ENCODE measurements at places on chromosomes 7 and 10.

GRCh38 chr10:132255489-132256344, 52.0 kb downstream of the STK32C start:
- no peak for DNase-seq

- DNase-seq: no peak
These were observed 26.7 kb downstream of the ELAPOR2 start for GRCh38 chr7:87032604-87033339.

- DNase-seq: no peak
These were observed 89.2 kb upstream of the FGL2 start for GRCh38 chr7:77288676-77289320.

GRCh38 chr10:96457341-96457740, 56.4 kb downstream of the TLL2 start:
- no peak for DNase-seq

GRCh38 chr7:107744345-107744750, 406 bp downstream of the CBLL1 start:
- no peak for DNase-seq

DNA sequence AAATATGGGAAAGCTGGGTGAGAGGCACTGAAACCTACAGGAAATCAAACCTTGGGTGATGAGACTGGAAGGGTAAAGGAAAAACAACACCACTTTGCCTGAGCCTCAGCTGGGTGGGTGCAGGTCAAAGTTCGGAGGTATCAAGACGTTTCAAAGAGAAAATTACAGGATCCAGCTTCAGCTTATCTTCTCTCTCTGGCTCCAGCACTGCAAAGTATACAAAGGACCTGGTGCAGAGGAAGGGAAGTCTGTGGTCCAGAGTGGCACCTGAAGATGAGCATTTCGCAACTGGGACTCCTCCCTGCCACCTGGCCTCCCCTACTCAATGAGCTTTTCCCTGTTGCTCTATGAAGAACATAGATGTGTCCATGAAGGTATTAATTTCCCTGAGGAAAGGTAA, 6.4 kb upstream of the FXYD4 start:
- no peak for DNase-seq

- no peak for DNase-seq
These were observed 2.6 kb downstream of the MRPL43 start for GRCh38 chr10:100984672-100985177.

- no peak for DNase-seq
These were observed 798.3 kb downstream of the NXPH1 start for GRCh38 chr7:9231630-9232121.

- no peak for DNase-seq
These were observed 34.6 kb upstream of the HSPA12A start for GRCh38 chr10:116777006-116777405.

GRCh38 chr7:35992436-35992835, 160.6 kb upstream of the EEPD1 start:
- DNase-seq: no peak

DNA sequence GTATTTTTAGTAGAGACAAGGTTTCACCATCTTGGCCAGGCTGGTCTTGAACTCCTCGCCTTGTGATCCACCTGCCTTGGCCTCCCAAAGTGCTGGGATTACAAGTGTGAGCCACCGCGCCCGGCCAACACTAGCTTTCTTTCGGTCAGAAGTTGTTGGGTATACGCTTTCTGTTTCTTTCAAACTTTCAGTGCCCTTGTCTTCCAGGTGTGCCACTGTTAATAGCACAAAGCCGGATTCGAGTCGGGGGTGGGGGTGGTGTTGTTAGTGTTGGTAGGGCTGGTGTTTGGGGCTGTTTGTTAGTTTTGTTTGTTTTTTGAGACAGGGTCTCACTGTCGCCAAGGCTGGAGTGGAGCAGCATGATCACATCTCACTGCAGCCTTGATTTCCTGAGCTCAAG, 33.8 kb upstream of the NANOS1 start:
- no peak for DNase-seq

GRCh38 chr7:33196221-33196620, 66.9 kb downstream of the BBS9 start:
- no peak for DNase-seq

DNA sequence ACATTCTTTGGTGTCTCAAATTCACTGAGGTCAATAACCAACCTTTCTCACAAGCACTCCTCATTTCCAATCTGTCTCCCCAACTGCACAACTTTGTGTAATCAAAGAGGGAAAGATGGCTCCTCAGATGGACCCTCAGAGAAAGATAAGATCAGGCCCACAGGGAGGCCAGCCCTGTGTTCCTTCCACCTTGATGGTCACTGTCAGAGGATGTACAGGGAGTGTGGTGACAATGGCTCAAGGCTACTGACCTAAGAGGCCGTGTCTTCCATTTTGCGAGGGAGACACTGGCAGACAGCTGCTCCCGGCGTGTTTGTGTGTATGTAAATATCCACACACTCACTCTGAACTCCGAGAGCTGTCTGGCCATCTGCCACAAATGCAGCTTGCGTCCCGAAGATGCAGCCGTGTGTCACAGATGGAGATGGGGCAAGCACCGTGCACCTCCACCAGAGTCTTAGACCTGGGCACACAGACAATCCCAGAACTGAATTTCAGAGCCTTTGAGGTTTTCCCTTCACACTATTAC, 712.1 kb upstream of the NRP1 start:
- DNase-seq: no peak

GRCh38 chr10:33134011-33134751, 176.2 kb upstream of the ITGB1 start:
- DNase-seq: peak; percentile 47

GRCh38 chr7:30019960-30020359, 6.5 kb downstream of the FKBP14 start:
- no peak for DNase-seq

DNA sequence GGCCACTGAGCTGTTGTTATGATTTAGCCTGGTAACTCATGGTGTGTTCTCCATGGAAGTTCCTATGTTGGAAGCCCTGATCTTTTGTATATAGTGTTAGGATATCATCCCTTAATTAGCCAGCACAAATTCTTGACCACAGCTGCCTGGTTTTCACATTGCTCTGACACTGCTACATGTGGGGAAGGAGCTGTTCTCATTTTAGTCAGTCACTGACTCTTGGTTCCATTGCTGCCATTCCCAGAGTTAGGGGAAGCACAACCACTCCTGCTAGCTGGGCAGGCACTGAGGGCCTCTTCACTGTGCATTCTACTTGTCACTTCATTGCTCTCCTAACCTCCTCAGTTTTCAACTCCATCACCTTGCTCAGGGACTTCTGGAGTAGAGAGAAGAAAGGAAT, 98.4 kb upstream of the GJD4 start:
- DNase-seq: no peak

DNA sequence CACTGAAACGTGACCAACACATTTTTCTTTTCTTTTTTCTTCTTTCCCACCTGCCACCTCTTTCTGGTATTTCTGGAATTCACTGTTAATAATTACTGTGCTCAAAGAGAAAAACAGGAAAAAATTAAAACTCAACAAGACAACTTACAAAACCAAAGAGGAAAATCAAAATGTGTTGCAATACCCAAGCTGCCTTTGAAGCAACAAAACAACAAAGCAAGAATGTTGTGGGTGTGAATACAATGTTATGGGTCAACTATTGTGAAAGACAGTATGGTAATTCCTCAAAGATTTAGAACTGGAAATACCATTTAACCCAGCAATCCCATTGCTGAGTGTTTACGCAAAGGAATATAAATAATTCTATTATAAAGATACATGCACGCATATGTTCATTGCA, 415.1 kb downstream of the GFRA1 start:
- no peak for DNase-seq

GRCh38 chr7:101581891-101582290, 47.2 kb downstream of the MYL10 start:
- DNase-seq: no peak

- DNase-seq: no peak
These were observed 87.8 kb downstream of the TBXAS1 start for GRCh38 chr7:139916717-139917395.

DNA sequence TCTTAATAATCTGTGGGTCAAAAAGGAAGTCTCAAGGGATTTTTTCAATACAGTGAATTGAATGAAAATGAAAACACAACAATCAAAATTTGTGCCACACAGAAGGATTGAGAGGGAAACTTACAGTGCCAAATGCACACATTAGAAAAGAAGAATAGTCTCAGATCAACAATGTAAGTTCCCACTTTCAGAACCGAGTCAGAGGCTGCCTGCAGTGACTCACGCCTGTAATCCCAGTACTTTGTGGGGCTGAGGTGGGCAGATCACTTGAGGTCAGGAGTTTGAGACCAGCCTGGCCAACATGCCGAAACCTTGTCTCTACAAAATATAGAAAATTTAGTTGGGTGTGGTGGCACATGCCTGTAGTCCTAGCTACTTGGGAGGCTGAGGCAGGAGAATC, 12.5 kb upstream of the KEL start:
- DNase-seq: no peak

GRCh38 chr7:129576138-129576537, 35.4 kb upstream of the NRF1 start:
- no peak for DNase-seq

- no peak for DNase-seq
These were observed 143.8 kb upstream of the PCLO start for GRCh38 chr7:83306502-83306901.

DNA sequence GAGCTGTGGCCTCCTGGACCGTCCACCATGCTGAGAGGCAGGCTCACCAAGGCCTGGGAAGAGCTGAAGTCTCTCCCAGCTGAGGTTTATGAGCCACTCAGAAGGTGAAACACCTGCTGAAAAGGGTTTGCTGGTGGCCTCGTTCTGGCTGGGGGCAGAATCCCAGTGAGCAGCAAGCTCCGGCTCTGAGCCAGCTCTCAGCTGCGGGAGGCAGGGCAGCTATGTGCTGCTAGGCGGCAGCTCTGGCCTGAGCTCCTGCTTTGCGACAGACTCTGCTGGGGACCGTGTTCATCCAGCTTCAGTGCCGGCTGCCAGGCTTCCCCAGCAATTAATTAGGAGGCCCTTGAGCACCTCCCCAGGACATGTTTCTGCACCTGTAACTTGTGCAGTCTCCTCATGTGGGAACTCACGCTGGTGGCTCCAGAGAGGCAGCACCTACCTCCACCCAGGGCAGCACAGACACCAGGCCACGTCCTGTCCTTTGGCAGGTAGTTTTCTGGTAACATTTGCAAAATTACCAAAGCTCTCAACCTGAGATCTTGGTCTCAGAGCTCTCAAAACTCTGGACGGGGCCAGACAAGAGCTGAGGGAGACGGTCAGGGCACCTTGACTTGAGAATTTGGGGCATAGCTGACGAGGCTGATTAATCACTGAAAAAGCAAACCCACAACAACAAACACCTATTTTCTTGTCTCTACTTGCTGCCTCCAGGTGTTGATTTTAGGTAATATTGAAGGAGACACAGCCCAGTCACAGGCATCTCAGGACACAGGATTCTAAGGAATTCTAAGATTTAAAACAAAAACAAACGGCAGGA, 185.0 kb downstream of the TCERG1L start:
- DNase-seq: no peak

GRCh38 chr10:6114805-6115341, 26.0 kb downstream of the RBM17 start:
- DNase-seq: no peak

- DNase-seq: no peak
These were observed 349.4 kb upstream of the NPSR1 start for GRCh38 chr7:34308595-34308994.

DNA sequence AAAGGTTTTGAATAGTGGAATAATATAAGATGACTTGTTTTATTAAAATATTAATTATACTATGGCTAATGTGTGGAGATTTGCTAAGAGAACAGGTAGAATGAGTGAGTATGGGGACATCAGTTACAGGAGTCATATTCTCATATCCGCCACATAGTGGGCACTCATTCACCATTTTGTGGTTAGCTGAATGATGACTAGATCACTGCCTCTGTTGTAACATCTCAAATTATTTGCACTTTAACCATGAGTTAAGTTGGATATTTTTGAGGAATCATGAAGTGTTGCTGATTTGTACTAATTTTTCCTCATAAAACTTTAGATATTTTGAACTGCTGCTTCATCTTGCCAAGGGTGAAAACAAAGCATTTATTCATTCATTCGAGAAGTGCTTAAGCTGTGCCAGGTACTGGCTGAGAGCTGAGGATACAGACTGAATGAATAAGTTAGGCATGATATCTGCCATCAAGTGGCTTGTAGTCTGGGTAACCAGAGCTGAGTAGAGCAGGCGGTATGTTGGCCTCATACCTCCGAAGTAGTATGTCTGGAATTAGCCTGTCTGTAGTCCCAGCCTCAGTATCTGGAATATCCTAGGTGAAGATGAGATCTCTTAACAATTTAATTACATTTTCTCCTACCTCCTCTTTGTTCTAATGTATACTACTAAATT, 100.5 kb downstream of the ZEB1 start:
- no peak for DNase-seq

DNA sequence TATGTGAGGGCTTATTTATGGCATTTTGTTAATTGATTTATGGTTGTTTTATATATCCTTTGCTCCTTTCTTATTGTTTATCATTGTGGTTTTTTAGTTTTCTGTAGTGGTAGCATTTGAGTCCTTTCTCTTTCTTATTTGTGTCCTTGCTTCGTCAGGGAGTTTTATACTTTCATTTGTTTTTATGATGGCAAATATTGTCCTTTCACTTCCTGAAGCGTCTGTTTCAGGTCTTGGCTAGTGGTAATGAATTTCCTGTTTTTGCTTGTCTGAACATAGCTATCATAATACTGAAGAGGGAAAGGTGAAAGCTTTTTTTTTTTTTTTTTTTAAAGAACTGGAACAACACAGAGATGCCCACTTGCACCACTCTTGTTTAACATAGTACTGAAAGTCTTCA, 228.2 kb downstream of the ATRNL1 start:
- DNase-seq: no peak

DNA sequence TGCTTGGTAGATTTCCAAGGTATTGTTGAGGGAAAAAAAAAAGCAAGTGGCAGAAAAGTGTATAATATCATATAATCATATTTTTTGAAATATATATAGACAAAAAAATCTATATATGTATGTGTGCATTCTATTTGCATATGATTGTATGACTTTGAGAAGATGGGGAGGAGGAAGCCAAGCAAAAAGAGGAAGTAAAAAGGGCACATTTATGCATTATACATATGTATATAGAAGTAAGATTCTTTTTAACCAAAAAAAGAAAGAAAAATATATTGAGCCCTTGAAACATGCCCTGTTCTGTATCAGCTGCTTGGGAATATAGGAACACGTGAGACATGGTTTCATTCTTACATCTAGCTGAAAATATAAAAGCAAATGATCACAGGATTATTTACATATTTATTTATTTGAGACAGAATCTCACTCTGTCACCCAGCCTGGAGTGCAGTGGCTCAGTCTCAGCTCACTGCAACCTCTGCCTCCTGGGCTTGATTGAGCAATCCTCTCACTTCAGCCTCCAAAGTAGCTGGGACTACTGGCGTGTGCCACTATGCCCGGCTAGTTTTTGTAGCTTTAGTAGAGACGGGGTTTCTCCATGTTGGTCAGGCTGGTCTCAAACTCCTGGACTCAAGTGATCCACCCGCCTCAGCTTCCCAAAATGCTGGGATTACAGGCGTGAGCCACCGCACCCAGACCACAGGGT, 18.0 kb upstream of the SLF2 start:
- DNase-seq: no peak

- DNase-seq: no peak
These were observed 286 bp downstream of the DGKI start for GRCh38 chr7:137846549-137846826.

- no peak for DNase-seq
These were observed 863 bp downstream of the CCNY start for GRCh38 chr10:35336921-35337823.

- no peak for DNase-seq
These were observed 85.3 kb downstream of the PIP4K2A start for GRCh38 chr10:22629126-22629525.
